Right ventricle myocardium inferior (tissue), 1 donor: ENCODE measurements at places on chromosomes 5 and 9. TPM values are rescaled to one million over a fixed set of nuclear protein-coding genes. Genes with fewer than 3 reads are reported as not detected.

NR2F1-AS1 gene
- total RNA-seq = 0.60 TPM

SLC4A9 gene
- total RNA-seq = not detected

UAP1L1 gene
- total RNA-seq = 13.6 TPM

IGIP gene
- total RNA-seq = 10.1 TPM

MYORG gene
- 9.0 TPM for total RNA-seq

DNAH5 gene
- total RNA-seq = 0.19 TPM

DNA sequence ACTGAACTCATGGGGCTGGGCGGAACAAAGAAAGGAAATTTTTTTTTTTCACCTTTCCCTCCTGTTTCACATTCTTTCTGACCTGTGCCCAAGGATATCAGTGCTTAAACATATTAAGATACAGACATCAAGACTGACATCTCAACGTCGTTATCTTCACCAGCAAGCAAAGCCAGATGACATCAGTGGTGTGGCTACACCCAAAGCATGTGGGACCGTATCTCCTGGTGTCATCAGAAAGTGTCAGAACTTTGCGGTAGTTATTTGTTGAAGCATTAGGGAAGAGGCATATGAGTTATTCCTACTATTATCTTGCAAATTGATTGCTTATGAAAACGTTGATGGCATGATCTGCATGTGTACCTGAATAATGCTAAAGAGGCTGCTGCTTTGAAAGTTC, 487.4 kb downstream of the TLE4 start:
- no peak for DNase-seq

GRCh38 chr5:139597134-139597533, 36.0 kb downstream of the UBE2D2 start:
- DNase-seq = no peak

- no peak for DNase-seq
Observed at GRCh38 chr5:73791389-73791788, 165.4 kb downstream of the ARHGEF28 start.
